ENCODE measurements at places on chromosomes 1 and 21.
A peak's percentile ranks its signal among the peaks of the same experiment; 100 is the strongest.

GRCh38 chr1:14970115-14970798 is 183.3 kb upstream of the TMEM51 start:
- no peak for DNase-seq

- DNase-seq = peak; percentile 79
Observed at GRCh38 chr1:200154069-200154767, 126.7 kb downstream of the NR5A2 start.

GRCh38 chr1:226074046-226074445 is 11.5 kb downstream of the H3-3A start:
- no peak for DNase-seq

GRCh38 chr1:228164561-228165371 is 838 bp upstream of the IBA57 start:
- DNase-seq = no peak

DNA sequence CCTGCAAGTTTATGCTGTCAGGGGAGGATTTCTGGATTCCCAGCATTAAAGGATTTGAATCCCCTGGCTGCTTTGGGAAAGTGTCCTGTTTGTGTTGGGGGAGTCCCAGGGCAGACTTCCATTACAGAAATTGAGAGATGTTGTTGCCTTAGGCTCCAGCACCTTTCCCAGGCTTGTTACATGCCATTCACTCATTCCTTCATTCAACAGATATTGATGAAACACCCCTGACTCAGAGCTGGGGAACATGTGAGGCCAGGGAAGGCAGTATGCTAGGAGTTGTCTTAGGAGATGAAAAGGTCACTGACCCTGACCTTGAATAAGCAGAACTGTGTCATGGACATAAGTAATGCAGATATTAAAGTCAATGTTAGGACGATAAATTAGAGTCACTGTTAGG is 161.7 kb downstream of the NTMT2 start:
- no peak for DNase-seq

DNA sequence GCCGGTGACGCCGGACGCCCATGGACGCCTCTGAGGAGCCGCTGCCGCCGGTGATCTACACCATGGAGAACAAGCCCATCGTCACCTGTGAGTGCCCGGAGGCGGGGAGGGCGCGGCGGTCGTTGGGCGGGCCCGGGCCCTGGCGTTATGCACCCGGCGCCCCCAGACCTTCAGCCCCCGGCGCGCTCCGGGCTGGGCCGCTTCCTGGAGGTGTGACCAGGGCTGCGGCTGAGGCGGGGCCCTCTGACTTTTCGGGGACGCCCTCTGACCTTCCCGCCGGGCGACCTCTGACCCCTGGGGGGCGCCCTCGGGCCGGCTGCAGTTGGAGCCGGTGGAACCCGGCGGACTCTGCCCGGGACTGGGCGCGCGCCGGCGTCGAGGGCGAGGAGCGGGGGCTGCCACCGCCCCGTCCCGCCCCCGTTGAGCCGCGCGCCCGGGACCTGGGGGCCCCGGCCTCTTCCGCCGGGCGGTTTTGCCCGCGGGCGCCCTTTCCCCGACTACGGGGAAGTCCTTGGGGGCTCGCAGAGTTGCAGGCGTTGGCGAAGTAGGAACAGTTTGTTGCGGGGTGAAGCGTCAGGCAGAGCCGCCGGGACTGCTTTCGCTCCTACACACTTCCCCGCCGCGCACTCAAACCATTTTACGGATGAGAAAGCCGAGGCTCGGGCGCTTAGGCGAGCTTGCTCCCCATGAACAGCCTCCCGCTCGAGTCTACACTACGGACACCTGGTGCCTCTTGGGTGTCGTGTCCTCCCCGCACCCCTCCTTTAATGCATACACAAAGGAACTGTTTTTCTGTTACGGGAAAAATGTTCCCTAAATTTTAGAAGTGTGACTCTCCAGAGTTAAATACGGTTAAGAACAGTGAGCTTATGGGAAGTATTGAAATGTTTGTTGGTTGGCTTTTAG is 618 bp downstream of the TRAPPC10 start:
- DNase-seq = peak; percentile 93

DNA sequence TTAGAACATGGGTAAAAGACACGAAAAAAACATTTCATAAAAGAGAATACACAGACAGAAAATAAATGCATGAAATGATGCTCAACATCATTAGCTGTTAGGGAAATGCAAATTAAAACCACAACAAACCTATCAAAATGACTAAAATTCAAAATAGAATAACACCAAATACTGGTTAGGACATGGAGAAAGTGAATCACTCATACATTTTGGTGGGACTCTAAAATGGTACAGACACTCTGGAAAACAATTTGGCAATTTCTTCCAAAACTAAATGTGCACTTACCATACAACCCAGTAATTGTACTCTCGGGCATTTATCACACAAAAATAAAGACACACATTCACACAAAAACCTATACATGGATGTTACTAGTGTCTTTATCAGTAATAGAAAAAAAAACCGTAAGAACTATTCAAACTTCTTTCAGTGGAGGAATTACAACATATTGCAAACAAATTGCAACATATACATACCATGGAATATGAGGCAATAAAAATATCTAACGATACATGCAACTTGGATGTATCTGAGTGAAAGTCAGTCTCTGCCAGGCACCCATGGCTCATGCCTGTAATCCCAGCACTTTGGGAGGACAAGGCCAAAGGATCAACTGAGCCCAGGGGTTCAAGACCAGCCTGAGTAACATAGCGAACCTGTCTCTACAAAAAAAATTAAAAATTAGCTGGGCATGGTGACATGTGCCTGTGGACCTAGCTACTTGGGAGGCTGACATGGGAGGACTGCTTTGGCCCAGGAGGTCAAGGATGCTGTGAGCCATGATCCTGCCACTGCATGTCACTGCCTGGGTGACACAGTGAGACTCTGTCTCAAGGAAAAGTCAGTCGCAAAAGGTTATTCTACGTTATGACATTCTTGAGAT is 19.6 kb downstream of the HSF2BP start:
- no peak for DNase-seq
